Activated B cell treated with CpG ODN at 0.5 μM for 24 hours (primary cell): ENCODE measurements at places on chromosomes 3 and 15. TPM values are rescaled to one million over a fixed set of nuclear protein-coding genes. Genes with fewer than 3 reads are reported as not detected.

DNA sequence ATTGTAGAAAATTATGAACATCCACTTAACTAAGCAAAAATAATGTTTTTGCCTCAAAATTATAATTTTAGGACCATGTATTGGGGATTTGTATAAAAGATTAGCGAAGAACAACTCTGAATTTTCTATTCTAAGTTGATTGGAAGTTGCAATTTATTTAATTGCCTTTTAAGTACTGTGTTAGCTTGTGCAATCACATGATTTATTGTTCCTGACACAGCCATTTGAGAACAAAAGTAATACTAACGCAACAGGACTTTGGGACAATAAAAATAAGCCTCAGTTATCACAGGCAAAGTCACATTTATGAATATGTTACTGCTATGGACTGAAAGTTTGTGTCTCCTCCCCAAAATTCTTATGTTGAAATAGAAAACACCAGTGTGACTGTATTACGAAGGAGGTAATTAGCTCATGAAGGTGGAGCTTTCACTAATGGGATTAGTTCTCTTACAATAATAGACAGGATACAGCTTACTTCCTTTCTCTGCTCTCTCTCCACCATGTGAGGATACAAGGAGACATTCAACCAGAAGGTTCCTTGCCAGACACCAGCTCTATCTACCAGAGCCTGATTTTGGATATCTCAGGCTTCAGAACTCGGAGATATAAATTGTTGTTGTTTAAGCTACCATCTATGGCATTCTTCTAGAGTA lies 745.9 kb downstream of the ZBBX start:
- no peak overlapping the region for H3K27ac ChIP-seq
- H3K27me3 ChIP-seq, result no peaks in the 10 kb centered on the region
- no peaks in the 10 kb centered on the region for H3K4me1 ChIP-seq

Gene ACKR2
- total RNA-seq, result 0.22 and 0.76 TPM in 2 replicates

- H3K4me1 ChIP-seq, result no peaks in the 10 kb centered on the region
- no peaks in the 10 kb centered on the region for H3K27me3 ChIP-seq
- H3K27ac ChIP-seq, result no peak overlapping the region
- no peak for DNase-seq
Measured at GRCh38 chr3:63076357-63076756, 201.1 kb upstream of the CADPS start.

Gene ARIH1
- total RNA-seq, result 142 and 159 TPM in 2 replicates

DNA sequence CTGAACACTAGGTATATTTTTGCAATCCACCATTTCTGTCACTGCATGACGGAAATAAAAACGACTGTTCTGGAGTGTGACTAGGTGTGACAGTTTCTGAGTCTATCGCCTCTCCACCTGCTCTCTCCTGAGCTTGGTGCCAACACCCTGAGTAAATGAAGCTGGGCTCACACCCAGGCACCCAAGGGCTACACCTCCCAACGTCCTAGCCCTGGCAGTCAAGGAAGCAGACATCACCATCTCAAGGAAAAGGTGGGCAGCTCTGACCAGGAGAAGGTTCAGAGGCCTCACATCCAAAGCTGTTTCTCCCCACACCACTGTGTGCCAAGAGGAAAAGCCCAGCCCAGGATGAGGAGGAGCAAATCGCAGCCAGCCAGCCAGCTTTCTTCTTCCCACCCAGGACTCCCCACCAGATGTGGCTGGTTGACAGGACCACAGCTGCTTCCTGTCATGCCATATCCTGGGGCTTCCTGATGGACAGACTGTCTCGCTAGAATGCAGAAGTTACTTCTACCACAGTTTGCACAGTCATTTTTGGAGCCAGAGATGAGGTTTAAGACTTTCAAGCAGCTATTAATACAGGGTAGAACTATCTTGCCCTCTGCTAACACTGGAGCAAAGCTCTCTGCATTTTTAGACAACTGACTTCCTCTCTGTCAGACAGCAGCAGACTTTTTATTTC lies 3.3 kb downstream of the SCAMP2 start:
- no peaks in the 10 kb centered on the region for H3K27me3 ChIP-seq
- peak overlapping the region; percentile 92 for H3K27ac ChIP-seq
- H3K36me3 ChIP-seq, result peaks cover 50% of the 10 kb centered on the region
- DNase-seq, result no peak
- peak overlapping the region; percentile 82 for H3K4me3 ChIP-seq
- H3K4me1 ChIP-seq, result peaks cover 82% of the 10 kb centered on the region

Gene LRRC34
- total RNA-seq, result 4.2 and 5.7 TPM in 2 replicates

Gene RPL14
- 2,616 and 3,526 TPM in 2 replicates for total RNA-seq
